ENCODE measurements at places on chromosomes 6 and 20.

GRCh38 chr6:42118162-42119001, 24.0 kb downstream of the C6orf132 start:
- peak; percentile 91 for DNase-seq

- DNase-seq, result no peak
These were observed 3.3 kb downstream of the MAPRE1 start for GRCh38 chr20:32823078-32823477.

DNA sequence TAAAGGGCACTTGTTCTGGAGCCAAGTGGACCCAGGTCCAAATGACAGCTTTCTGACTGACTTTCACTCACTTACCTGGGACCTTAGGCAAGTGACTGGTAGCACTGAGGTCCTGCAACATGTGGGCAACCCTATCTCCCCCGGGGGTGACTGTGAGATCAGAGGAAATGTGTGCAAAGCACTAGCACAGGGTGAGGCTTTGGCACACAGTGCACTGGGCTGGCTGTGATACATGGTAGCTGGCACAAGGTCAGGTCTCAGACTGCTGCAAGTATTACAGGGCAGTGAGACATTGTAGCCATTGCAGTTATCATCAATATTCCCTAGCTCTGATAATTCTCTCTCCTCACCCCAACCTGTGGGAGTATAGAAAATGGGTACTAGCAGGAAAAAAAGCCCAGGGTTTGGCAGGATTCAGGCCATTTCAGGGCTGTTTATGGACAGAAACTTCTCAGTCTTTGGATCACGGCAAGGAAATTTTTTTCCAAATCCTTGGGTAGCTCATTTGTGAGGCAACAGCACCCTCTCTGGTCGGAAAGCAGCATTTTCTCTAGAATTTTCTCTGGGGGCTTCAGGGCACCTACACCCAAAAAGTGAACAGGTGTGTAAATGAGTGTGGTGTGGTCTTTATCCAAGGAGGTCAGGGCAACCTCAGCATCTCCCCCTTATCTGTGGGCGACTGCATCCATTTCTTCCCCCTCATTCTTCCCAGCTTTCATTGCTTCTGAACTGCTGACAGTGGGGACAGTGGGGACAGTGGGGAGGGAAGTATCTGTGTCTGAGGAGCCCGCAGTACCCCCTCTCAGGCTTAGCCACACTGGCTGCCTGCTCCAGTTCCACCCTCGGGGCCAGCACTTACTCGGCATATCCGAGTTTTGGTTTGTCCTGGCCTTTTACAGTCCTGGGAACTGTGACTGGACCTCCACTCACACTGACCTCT, 148.7 kb upstream of the PHACTR3 start:
- DNase-seq, result peak; percentile 18

DNA sequence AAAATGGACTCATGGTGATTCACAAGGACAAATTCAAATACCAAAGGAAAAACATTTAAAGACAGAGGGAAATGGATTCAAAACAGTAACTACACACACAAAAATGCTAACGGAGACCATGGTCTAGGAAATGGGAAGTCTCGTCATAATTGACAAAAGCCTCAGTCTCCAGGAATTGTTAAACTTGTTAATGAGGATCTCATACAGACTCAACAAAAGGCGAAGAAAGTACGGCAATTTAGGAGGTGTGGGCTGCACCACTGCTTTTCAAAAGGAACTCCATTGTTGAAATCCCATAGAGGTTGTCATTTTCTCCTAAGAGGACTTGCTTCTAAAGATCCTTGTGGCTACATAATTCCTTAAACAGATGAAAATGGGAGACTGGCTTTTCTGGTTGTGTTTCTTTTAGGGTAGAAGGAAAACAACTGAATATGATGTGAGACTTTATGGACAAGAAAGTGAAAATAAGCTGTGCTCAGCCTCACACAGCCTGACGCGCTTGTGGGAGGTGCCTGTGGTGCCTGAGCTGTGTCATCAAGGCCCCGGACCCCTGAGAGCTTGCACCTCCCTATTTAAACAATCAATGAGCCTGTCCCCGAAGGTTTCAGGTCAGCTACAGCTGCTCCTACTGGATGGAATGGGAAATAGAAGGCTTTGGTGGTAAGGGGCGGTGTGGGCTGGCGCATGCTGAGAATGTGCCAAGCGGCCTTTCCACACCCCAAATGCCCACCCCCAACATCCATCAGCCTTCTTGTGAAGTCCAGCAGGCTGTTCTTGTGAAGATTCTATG, 2.5 kb upstream of the CLDN20 start:
- DNase-seq, result no peak

- DNase-seq, result no peak
These were observed 4.7 kb upstream of the MAP3K4 start for GRCh38 chr6:160986851-160987250.

DNA sequence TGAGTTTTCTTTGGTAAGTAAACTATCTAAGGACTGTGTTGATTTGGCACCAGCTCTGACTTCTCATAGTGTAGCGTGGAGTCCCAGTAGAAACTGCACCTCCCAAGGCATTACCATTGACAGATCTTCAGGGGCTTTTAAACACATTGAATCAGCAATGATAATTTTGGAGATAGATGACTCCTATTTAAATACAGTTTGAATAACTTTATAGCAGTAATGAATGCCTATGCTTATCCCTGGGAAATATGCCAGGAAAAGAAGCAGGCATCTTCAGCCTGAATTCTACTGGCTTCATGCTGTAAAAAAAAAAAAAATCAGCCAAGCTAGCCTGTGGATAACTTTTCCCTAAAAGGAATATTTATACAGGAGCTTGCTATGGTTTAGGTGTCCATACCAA, 895.9 kb downstream of the EYS start:
- DNase-seq, result no peak

DNA sequence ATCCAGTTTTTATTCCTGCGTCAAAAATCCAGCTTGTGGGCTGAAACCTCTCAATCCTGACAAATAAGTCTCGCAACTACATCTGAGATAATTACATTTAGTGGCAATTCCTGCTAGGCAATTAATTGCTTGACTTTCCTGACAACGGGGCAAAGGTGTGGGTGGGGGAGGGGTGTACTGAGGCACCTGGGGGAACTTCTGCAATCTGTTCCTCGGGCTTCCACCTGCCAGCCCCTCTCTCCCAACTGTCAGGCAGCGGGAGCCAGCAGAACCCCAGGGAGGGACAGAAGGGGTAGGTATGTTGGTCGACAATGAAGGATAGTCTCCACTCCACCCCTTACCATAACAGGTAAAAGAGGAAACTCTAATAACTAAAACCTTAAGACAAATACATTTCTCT, 6.8 kb downstream of the C6orf52 start:
- DNase-seq, result no peak

- DNase-seq, result no peak
These were observed 28.4 kb downstream of the BRPF3 start for GRCh38 chr6:36224918-36225461.
